ENCODE measurements at places on chromosomes 6 and 20.

- DNase-seq: no peak
Measured at GRCh38 chr20:17560344-17561074, 9.4 kb upstream of the DSTN start.

- DNase-seq: no peak
Measured at GRCh38 chr6:143241111-143241510, 180.4 kb downstream of the AIG1 start.

GRCh38 chr6:74976701-74977100, 229.2 kb downstream of the COL12A1 start:
- DNase-seq: no peak

GRCh38 chr6:150646228-150646627, 46.5 kb downstream of the PLEKHG1 start:
- DNase-seq: no peak

- DNase-seq: no peak
Measured at GRCh38 chr20:49320460-49320859, 42.6 kb upstream of the ZNFX1 start.

DNA sequence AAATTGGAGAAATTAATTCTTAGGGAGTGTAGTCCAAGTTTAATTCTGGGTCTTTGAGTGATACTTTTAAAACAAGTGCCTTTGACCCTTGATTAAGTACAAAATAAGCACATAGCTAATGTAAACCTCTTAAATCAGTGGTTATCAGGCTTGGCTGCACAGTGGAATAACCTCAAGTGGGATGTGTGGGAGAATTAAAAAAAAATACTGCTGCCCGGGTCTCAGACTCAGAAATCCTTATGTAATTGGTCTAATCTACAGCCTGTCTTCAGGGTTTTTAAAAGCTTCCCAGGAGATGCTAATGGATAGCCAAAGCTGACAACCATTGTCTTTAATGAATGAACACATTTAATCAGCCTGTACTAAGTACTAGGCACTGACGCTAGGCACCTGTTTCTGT, 28.5 kb upstream of the TMEM14A start:
- DNase-seq: no peak

DNA sequence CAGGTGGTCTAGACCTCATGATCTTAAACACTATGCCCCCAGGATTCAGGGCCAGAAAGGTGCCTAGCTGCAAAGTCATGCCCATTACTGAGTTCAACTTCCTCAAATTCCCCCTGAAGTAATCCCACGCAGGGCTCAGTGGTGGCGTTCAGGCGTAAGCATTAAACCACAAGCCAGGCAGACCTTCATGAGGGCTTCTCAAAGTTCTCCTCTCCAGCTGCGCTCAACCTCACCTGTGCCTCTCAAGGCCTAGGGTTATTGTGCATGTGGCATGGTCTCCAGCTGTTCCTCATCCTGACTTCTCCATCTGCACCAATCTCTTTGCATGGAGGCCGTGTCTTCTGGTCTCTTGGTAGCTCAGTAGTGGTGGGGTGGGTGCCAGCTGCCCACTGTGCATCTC, 113.6 kb downstream of the TSHZ2 start:
- no peak for DNase-seq

GRCh38 chr20:38192323-38192885, 27.3 kb upstream of the TGM2 start:
- DNase-seq: no peak

DNA sequence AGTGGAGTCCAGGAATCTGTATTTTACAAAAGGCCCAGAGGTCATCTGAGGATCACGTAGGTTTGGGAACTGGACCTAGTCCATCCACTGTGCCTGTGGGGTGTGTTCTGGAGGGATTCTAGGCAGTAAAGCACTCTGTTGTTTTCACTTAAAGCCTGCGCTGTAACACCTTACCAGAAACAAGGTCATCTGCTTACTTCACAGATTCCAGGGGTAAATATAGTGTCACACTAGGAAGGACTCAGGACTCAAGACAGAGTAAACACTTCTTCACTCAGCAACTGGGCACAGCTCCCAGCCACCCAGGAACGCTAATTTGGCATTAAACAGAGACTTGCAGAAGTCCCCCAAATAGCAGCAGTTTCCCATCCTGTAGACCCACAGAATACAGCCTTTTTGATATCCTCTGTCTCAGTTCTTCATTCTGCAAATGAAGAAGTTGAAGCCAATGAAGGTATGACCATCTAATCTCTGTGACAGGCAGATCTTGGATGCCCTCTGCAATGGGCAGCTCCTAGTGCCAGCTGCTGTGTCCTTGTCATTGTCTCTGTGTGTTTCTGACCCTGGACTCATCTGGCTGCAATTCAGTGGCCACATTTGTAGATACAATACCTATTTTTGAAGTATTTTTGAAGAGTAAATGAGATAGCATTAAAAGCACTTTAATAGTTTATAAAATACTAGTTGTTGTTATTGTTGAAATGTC, 129.1 kb downstream of the SLC24A3 start:
- DNase-seq: no peak

All from hematopoietic multipotent progenitor cell treated with erythropoietin and hydrocortisone succinate and interleukin-3 and kit ligand, for 17 days (in vitro differentiated cells).